NCI-H2171 (cell line): ENCODE measurements at places on chromosomes 12 and 14.
A peak's percentile ranks its signal among the peaks of the same experiment; 100 is the strongest.

- no peak for DNase-seq
Measured at GRCh38 chr12:55845785-55846496, 3.2 kb upstream of the MMP19 start.

GRCh38 chr14:76926521-76927251 is 100.5 kb downstream of the LRRC74A start:
- peak; percentile 84 for DNase-seq

- DNase-seq: peak; percentile 19
Measured at GRCh38 chr14:102497998-102498677, 11.4 kb downstream of the ANKRD9 start.

- DNase-seq: no peak
Measured at GRCh38 chr12:117192057-117192456, 1.8 kb upstream of the FBXO21 start.

- DNase-seq: no peak
Measured at GRCh38 chr14:91277546-91278382, 33.3 kb upstream of the GPR68 start.

- no peak for DNase-seq
Measured at GRCh38 chr12:4648104-4648500, 749 bp downstream of the AKAP3 start.
